ENCODE measurements at places on chromosomes 12 and 14. TPM values are rescaled to one million over a fixed set of nuclear protein-coding genes. Genes with fewer than 3 reads are reported as not detected.

The DTX3 gene
- 90.0 TPM for total RNA-seq

- no peaks in the 10 kb centered on the region for H3K27me3 ChIP-seq
- DNase-seq, result no peak
- no peak overlapping the region for H3K27ac ChIP-seq
- peaks cover 2% of the 10 kb centered on the region for H3K36me3 ChIP-seq
- H3K4me1 ChIP-seq, result peaks cover 8% of the 10 kb centered on the region
- no peak overlapping the region for H3K4me3 ChIP-seq
Measured at GRCh38 chr14:42802346-42802745, 1195.7 kb downstream of the LRFN5 start.

- H3K4me1 ChIP-seq, result peaks cover 1% of the 10 kb centered on the region
- H3K27me3 ChIP-seq, result peaks cover 73% of the 10 kb centered on the region
- H3K4me3 ChIP-seq, result no peak overlapping the region
- H3K36me3 ChIP-seq, result no peaks in the 10 kb centered on the region
- H3K27ac ChIP-seq, result no peak overlapping the region
Measured at GRCh38 chr14:96614481-96614881, 112.3 kb downstream of the PAPOLA start.

The MGAT4C gene
- total RNA-seq, result 1.4 TPM

The SLC25A47 gene
- total RNA-seq, result not detected

DNA sequence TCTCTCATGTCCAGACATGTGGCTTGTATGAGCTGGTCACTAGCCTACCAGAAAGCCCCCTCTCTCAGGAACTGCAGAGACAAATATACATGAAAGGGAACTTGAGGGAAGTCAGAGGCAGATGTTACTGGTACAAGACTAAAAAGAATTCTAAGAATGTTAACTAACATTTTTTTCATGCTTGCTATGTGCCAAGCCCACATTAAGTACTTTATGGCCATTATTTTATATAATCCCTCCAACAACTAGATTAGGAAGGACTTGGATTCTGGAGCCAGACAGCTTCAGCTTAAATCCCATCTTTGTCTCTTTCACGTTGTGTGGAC is 24.6 kb downstream of the TTC9 start:
- no peak overlapping the region for H3K4me3 ChIP-seq
- no peaks in the 10 kb centered on the region for H3K27me3 ChIP-seq
- peak overlapping the region; percentile 98 for H3K27ac ChIP-seq
- peaks cover 25% of the 10 kb centered on the region for H3K4me1 ChIP-seq

Measured in mesothelial cell of epicardium (in vitro differentiated cells).